Hypothalamus (tissue), 51 donors: ENCODE measurements at places on chromosomes 3 and 15.

DNA sequence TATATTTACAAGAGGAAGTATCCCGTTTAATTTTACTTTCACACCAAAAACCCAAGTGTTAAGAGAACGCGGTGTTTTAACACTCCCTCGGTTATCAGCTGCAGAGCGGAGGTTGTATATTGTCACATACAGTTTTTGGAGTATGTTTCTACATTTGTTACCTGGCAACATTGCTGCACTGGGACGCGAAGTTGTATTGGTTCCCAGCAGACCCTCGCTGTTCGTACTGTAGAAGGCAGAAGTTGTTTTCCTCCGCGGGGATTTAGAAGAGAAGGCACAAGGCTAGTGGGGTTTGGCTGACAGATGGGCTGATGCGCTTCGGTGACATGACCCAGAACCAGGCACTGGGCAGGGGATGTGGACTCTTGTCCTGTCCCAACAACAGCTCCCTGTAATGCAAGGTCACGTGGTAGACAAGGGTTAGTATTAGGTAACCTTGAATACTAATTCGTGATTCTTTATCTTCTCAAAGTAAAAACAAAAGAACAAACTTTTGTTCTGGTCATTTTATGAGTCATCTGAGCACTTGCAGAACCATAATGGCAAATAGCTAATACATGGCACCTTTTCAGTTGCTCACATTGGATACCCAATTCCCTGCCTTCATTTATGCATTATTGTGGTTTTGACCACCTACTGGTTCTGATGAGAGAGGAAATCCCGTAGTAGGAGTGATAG lies 230.4 kb upstream of the BHLHE40 start:
- DNase-seq = no peak

DNA sequence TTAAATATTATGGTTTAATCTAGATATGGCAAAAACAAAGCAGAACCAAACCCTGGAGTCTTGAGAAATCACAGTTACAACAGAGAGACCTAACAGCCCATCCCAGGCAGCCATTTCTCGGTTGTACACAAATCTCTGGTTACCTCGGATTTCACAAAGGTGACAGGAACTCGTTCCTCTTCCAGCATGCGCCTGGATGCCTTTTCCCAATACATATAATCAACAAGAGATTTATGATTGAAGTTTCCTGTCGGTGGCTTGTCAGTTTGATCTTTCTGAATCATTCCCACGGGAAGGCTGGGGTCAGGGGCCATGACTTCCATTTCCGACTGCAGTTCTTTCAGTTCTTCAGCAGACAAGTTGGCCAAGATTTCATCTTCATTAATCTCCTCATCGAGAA lies 445 bp downstream of the LMOD3 start:
- no peak for DNase-seq

DNA sequence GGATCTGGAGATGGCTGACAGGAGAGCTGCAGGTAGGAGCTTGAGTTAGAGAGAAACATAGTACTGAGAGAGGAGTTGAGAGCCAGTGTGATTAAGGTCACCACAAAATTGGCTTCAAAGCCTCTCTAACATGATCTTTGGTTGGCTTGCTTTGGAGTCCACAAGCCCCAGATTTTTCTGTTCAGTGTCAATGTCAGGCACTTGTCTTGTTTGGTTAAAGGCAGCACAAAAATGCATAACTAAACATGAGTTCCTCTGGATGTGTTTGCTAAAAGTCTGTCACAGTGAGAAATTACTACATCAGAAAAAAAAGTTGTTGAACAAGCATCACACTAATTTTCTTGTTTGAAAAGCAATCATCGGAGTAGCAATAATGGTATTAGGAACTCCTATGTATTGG lies 440.5 kb downstream of the NTRK3 start:
- no peak for DNase-seq

- DNase-seq = no peak
Observed at GRCh38 chr3:146715170-146715569, 110.0 kb upstream of the PLSCR5 start.

DNA sequence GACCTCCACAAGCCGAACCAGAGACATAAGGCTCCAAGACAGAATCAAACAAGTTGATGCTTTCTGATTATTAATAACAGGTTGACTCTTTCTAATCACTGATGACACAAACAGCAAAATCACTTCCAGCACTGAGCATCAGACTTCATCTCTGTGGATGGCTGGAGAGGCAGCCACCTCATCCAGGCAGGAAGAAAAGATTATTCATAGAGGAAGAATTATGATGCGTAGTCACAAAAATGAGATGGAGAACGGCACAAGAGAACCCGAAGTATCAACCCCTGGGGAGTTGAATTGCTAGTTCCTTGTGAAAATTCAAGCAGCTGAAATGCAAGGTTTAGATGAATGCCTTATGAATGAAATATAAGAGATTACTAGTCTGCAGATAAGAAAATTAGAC lies 49.9 kb upstream of the LMCD1 start:
- DNase-seq = no peak

DNA sequence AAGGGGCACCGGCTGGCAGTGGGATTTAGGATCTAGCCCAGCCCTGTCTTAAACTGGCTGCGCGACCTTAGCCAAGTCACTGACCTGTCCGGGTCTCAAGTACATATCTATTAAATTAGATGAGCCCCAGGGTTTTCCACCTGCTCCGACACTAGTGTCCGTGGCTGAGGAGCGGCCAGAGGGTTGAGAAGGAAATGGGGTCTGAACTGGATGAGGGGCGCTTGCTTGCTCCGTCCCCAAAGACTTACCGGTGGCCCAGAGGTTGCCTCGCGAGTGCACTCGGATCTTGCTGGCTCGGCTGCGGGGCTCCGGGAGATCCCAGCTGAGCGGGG lies 285 bp downstream of the NMB start:
- DNase-seq = no peak
